Brain microvascular endothelial cell (primary cell): ENCODE measurements at places on chromosomes 7 and 10.

DNA sequence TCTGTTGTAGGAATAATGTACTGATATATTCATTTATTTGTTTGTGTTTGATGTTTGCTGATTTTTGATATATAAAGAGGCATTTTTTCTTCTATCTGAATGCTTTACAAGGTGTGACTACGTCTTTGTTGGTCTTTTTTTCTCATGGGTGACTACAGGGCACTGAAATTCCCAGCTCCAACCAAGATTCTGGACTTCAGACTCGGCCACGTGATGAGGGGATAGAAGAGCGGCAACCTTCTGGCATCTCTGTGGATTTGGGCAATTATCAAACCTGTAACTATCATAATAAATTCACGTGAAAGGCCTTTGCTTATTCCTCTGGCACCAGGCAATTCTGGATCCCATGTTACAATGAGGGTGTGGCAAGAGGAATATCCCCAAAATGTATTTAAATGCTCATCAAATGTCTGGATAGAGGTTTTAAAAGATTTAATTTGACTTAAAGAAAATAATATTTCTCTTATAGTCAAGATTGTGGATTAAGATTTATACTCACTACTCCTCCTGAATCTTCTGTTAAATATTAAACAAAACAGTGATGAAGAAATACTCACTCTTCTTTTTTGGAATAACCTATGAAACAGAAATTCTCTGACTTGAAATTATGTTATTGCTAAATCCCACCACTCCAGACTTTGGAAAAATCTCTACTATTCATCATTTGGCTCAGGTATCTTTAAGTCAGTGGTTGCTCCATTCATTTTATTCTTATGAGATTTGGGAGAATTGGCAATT is 276.3 kb downstream of the GPR37 start:
- DNase-seq: no peak

DNA sequence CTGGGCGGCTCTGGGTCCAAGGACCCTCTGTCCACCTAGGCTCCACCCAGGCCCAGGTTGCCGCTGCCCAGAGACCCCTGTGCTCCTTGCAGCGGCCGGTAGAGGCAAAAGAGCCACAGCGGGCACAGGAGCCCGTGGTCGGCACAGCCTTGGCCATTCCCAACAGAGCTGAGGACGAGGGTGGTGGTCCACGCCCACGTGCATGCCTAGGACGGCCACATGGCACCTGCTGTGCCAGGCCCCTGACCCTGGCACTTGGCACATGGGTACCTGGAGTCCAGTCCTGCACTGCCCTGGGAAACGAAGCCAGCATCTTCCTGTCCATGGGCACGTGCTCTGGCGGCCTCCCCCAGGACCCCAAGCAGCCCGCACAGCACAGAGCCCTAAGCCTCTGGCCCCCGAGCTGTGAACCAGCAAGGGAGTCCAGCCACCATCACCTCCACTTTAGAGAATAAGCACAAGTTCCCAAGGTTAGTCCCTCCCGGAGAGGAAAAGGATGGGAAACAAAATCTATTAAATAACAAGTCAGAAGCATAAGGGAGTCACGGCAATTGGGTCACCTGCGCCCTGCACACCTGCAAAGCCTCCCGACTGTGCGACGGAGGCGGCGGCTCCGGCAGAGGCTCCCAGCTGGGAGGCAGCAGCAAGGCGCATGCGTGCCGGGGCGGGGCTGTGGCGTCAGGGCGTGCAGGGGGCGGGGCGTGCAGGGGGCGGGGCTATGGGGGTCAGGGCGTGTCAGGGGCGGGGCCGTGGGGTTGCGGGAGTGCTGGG is 59.1 kb downstream of the STK32C start:
- DNase-seq: no peak

DNA sequence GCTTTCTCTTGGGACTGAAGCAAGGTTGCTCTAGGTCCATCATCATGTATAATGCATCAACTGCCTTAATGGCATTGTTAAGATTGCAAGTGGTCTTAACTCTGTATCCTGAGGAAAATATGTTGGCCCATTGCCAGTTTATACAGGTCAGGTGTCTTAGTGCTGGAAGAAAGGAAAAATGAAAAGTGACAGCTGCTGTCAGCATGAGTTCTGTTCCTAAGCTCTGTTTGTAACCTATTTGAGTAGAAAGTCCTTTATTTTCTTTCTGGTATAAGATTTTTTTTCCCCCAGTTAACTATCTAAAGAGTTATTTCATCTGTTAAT is 127.2 kb downstream of the SRI start:
- no peak for DNase-seq

DNA sequence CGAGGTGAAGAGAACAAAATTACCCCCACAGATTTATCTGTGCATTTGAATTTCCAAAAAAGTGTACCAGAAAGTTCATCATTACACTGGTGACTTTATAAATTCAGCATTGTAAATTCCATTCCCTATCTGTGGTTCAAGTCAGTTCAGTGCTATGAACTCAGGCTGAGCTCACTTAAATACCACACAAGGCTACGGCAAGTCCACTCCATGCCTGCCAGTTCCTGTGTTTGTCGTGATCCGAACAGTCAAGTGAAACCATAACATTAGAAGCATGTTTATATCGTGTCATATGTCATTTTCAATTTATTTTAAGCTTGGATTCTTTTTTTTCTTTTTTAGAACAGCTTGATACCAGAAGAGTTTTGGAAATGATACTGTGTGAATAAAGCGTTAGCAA is 14.8 kb downstream of the MBL2 start:
- DNase-seq: peak; percentile 59

DNA sequence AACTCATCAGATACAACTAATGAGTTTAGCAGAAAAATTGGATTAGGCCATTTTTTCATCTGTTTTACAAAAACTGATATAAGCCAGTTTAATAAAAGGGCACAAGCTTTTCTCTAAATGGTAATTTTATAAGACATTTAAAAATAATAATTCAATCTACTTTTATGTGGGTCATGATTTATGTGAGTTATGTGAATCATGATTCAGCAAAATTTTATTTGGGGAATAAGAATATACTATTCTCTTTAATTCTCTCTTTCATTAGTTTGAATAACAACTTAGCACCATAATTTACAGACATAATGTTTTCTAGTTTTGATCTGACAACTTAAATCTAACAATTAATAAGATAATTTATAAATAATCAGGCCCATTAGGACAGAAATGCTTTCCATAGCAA is 63.8 kb upstream of the TEX47 start:
- DNase-seq: no peak

GRCh38 chr10:87608756-87609155 is 50.9 kb upstream of the PAPSS2 start:
- no peak for DNase-seq

- DNase-seq: no peak
Observed at GRCh38 chr10:49488056-49488717, 50.7 kb downstream of the ERCC6 start.

DNA sequence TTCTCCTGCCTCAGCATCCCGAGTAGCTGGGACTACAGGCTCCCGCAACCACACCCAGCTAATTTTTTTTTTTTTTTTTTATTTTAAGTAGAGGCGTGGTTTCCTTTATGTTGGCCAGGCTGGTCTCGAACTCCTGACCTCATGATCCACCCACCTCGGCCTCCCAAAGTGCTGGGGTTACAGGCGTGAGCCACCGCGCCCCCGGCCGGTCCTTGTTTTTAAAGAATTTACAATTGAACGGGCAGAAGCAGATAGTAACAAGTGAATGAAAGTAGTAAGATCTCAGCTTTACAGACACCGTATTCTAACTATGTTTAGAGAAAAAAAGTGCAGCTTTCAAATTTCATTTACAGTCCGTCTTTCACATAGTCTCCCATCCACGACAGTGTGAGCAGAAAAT is 112.5 kb upstream of the VWC2 start:
- DNase-seq: no peak

- DNase-seq: no peak
Observed at GRCh38 chr7:20021066-20021465, 196.1 kb downstream of the MACC1 start.

- no peak for DNase-seq
Observed at GRCh38 chr7:130831817-130832481, 97.9 kb upstream of the KLF14 start.

- no peak for DNase-seq
Observed at GRCh38 chr7:100677308-100678267, 4.0 kb downstream of the GNB2 start.

- no peak for DNase-seq
Observed at GRCh38 chr10:76169246-76169645, 737.8 kb downstream of the LRMDA start.

DNA sequence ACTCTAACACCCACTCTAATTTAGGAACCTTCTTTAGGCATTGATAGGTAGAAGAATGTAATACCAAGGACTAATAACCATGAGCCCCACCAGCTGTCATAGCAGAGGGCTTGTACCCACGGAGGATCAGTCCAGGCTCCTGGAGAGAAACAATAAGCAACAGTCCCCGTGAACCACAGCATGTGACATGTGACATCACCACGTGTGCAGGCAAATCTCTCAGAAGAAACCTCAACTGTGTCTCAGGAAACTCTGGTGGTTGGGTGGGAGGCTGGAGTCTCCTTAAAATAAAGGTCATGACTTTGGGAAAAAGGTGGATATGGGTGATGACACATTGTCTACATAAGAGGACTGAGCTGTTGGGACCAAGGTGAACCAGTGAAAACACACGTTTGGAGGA is 653.9 kb upstream of the FOXK1 start:
- DNase-seq: no peak

GRCh38 chr10:49176310-49177268 is 11.6 kb downstream of the TMEM273 start:
- DNase-seq: no peak

GRCh38 chr10:118792526-118792925 is 37.8 kb upstream of the CACUL1 start:
- DNase-seq: no peak

GRCh38 chr7:119733127-119733879 is 539.7 kb upstream of the KCND2 start:
- no peak for DNase-seq

- no peak for DNase-seq
Observed at GRCh38 chr10:78684947-78685346, 383.8 kb upstream of the ZMIZ1 start.

- DNase-seq: no peak
Observed at GRCh38 chr7:4683043-4683883, 1.2 kb downstream of the FOXK1 start.

GRCh38 chr7:29917641-29918040 is 72.0 kb downstream of the SCRN1 start:
- DNase-seq: no peak

- no peak for DNase-seq
Observed at GRCh38 chr7:41069635-41070034, 633.3 kb downstream of the INHBA start.

DNA sequence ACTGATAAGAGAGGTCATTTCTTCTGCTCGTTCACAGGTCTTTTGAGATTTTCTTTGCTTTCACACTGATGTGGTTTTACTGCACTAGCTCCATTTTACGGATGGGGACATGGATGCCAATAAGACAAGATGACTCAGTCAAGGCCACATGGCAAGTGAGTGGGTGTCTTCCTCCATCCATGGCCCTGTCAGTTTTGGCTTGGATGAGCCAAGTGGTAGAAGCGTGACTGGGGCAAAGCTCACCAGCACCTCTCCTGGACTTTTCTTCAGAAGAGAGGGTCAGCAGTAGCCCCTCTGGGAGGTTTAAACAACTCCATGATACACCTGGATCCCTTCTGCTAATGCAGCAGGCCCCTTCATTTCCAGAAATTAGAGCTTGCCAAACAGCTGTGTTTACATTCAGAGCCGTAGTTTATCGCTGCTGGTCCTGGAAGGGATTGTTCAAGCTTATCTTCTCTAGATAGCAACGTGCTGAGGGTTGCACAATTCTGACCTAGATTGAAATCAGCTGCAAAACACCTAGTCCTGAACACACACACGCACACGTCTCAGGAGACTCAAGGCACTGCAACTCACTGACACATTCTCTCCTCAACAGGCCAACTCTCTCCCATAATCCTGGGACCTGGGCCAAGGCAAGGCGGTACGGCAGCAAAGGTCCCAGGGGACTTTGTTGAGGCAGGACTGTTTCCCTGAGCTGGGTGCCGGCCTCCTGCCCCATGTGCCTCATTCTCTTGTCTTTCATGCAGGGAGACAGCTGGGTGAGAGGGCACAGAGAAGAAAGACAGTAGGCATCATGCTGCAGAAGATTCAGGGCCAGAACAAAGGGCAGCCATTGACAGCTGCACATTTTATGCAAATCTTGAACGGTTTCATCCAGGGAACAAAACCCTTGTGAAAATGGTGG is 14.2 kb upstream of the PDCD4 start:
- peak; percentile 18 for DNase-seq

- DNase-seq: no peak
Observed at GRCh38 chr10:127903789-127904188, 3.1 kb upstream of the PTPRE start.

GRCh38 chr10:5666841-5667630 is 641 bp upstream of the ASB13 start:
- no peak for DNase-seq

GRCh38 chr7:93148144-93148543 is at the start of gene SAMD9L:
SAMD9L (minus strand) TSS chr7:93148385; CDS start chr7:93135971, 12,414 bp downstream.
- DNase-seq: no peak

- no peak for DNase-seq
Observed at GRCh38 chr7:37357637-37357996, 91.0 kb downstream of the ELMO1 start.

GRCh38 chr10:48773580-48773979 is 88.9 kb downstream of the WDFY4 start:
- no peak for DNase-seq

- no peak for DNase-seq
Observed at GRCh38 chr7:106872763-106873162, 7.7 kb downstream of the PIK3CG start.

DNA sequence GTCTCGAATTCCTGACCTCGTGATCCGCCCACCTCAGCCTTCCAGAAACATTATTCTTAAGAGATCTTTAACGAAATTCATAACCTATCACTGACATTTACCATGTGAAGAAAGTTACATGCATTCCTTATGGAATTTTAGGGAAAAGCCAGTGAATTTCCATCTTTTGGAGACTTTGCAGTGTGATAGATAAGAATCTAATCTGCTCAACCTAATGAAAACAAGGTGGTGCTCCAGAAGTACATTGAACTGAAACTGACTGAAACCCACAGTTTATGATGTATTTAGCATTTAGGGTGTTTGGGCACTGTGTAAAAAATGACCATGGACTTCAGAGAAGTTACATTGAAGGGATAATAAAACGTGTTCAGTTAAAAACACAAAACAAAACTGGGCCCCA is 43.6 kb downstream of the SRI start:
- no peak for DNase-seq

GRCh38 chr7:144818511-144818910 is 17.3 kb downstream of the TPK1 start:
- DNase-seq: peak; percentile 21

DNA sequence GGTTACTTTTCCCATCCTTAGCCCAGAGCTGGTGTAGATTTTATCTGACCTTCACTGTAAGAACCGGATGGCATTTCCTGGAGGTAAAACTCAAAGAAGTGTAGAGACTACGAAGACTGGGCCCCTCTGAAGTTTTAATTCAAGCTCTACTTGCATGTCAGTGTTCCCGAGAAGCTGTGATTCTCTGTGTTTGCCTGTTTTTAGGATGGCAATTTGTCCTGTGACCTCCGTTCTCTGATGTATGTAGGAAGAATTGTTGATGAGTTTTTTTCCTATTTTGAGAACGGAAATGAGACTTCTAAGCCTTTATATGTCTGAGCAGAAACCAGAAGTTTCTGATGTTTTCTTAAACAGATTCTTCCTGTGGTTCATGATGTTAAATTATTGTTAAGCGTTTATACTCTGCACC is 94.1 kb downstream of the CDCA7L start:
- DNase-seq: peak; percentile 6
